ENCODE measurements at places on chromosomes 4 and X.

DNA sequence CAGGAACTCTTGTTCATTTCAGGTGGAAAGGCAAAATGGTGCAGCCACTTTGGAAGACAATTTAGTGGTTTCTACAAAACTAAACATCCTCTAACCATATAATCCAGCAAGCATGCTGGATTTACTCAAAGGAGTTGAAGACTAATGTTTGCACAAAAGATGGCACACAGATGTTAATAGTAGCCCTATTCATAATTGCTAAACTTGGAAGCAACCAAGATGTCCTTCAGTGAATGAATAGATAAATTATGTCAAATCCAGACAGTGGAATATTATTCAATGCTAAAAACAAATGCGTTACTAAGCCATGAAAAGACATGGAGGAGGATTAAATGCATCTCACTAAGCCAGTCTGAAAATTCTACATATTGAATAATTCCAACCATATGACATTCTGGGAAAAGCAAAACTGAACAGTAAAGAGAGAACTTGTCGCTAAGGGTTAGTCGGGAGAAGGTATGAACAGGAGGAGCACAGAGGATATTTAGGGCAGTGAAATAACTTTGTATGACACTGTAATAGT is 48.2 kb upstream of the PCDH7 start:
- no peak for ATAC-seq

- ATAC-seq = no peak
Observed at GRCh38 chr4:79904331-79904730, 168.7 kb downstream of the ANTXR2 start.

DNA sequence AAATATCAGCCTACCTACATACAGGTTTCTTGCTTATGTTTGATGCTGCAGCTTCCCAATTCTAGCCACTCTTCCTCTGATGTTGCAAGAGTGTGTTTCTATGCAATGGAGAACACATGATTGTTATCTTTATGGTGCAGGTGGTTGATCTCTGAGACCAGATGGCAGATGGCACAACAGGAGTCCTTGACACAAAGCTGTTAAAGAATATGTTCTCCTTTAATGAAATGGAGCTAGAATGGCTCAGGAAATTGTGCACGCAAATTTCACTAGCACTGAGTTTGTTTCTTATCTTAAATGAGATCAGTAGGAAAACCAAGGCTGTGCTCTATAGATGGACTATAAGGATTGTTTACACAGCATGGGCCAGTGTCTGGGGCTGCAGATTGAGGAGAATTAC is 29.9 kb upstream of the TTC29 start:
- ATAC-seq = no peak

- ATAC-seq = no peak
Observed at GRCh38 chrX:134258202-134258601, 21.2 kb downstream of the CCDC160 start.

DNA sequence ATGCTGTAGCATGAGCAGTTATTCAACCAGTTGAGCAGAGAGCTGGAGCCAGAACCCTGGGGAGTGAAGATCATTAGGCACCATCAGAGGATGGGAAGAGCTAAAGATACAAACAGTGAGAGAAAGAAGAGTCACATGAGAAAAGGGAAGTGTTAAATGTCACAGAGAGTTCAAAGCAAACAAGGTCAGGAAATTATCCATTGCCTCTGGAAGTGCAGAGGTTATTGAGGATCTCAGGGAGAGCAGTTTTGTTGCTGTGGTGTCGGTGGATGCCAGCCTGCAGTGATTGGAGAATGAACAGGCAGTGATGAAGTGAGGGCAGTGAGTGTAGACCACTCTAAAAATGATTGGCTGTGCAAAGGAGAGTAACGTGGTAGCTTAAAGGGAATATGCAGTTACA is 17.7 kb downstream of the SPARCL1 start:
- no peak for ATAC-seq

Data from activated CD4-positive, CD25-positive, alpha-beta regulatory T cell treated with anti-CD3 and anti-CD28 coated beads, Interleukin-2, amount 50 U/mL, for 24 hours (primary cell).